T-helper 9 cell (primary cell): ENCODE measurements at places on chromosomes 7 and 10.

GRCh38 chr7:47291461-47292081 is 290.3 kb downstream of the TNS3 start:
- no peak for DNase-seq

DNA sequence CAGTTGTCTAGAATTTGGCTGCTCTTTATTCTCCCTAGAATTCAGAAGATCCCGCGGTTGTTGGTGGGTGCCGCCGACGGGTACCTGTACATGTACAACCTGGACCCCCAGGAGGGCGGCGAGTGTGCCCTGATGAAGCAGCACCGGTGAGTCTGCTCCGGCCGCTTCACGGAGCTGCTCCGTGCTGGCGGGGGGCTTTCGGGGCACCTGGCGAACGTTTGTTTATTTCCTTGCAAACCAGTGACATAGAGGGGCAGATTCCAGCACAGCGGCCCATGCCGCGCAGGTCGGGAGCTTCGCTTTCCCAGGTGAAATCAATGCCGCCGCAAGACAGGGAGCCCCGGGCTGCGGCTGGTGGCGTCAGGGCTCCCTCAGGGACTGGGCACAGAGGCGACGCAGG is 38.0 kb downstream of the WIPI2 start:
- DNase-seq = no peak

DNA sequence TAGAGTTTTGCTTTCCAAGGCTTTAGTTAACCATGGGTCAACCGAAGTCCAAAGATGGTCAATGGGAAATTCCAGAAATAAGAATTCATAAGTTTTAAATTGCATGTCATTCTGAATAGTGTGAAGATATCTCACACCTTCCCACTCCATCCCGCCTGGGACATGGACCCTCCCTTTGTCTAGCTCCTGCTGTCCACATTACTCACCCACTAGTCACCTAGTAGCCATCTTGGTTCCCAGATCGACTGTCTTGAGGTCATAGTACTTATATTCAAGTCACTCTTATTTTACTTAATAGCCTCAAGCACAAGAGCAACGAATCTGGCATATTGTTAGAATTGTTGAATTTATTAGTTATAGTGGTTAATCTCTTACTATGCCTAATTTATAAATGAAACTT is 366.6 kb downstream of the PRPF18 start:
- DNase-seq = no peak

GRCh38 chr7:15424468-15424867 is 137.3 kb downstream of the AGMO start:
- DNase-seq = no peak

GRCh38 chr10:97149079-97149531 is 36.7 kb downstream of the SLIT1 start:
- no peak for DNase-seq
